ENCODE measurements at places on chromosomes 5 and 9.

DNA sequence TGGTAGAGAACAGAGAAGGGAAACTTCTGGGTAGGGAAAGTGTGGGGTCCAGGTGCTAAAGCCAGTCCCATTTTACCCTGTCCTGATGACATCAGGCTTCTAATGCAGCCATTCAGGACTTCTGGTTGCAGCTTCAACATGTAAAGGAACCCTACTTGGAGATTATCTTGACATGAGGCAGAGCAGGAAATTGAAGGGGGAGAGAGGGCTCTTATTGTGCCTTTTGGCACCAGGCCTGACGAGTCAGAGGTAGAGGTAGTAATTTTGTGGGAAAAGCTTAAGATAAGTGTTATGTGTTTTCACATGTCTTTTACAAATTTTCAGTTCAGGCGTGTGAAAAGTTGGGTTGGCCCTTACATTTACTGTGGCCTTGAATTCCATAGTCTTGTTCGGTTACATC lies 102.4 kb upstream of the APC start:
- no peak for DNase-seq

GRCh38 chr5:55538661-55539060 lies 3.9 kb upstream of the PLPP1 start:
- DNase-seq, result no peak

DNA sequence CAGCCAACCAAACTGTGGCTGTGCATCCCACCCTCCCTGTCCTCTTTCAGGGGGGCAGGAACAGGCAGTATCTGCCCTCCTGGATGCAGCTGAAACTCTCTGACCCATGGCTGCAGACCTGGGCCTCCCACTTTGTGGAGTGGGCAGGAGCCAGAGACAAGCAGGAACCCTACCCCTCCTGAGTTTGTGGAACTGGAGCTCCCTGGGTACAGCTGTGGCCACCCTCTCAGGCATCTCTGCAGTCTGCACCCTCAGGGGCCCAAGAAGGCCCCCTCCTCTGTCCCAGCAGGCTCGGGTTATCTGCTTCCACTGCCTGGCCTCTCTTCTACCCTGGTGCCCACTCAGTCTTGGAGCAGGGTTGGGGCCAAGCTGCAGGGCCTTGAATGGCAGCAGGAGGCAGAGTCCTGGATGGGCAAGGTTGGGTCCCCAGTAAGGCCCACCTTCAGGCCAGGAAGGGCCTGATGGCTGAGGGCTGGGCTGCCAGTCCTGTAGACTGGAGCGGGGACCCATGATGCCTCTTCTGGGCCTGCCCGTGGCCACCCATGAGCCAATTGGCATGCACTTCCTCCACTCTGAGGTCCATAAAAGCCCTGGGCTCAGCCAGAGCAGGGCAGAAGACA lies 619.9 kb downstream of the KIF4B start:
- no peak for DNase-seq

DNA sequence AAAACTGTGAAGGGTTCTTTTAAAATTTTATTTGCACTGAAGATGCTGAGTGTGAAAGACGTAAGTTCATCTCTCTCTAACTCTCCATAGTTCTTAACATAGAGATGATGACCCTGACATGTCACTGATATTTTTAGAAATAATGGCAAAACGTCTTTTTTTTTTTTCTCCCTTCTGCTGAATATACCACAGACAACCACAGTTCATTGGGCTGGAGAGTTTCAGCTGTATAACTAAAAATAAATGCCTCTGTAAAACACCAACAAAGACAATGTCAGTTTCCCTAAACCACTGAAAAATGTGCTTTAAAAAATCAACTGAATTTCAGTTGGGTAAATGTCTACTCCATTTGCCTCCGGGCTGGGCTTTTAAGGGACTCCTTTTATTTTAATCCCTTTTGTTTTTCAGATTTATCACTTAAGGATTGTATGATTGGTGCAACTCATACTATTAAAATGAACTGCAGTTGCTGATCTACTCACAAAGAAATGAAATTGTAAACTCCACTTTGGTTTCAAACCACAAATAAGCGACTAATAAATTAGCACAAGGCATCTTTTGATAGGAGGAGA lies 830.9 kb upstream of the WWC1 start:
- no peak for DNase-seq

DNA sequence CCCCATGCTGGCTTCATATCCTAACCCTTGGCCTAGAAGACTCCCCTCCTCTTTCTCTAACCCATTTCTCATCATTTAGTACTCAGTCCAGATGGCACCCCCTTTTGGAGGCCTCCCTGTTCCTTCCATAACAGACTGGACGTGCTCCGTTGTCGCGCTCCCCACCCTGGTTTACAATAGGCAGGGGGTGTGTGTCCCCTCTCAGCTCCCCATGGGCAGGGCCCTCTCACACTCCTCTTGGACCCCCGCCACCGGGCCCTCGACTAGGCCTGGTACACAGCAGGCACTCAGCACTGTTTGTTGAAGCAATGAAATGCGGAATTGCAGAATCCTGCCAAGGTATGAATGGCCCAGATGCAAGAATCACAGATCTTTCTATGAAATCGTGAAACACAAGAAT lies 227.4 kb downstream of the FSTL4 start:
- no peak for DNase-seq

DNA sequence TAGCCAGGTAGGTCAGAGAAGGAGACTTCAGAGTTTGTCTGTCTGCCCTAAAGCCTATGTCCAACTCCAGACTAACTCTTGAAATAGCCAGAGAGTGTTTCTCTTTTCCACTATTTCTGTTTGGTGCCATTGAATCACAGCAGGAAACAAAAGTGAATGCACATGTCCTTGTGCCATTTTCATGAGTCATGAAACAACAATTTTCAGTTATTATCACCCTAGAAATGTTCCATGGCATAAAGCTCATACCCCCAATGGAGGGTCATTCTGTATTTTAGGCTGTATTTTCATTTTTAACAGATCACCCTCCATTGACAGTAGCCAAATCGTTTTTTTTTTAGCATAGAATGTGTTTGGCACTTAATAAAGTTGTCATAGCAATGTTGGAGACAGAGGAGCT lies 124.7 kb downstream of the PAPPA start:
- DNase-seq, result no peak

All from stimulated activated CD4-positive, alpha-beta T cell treated with anti-CD3 and anti-CD28 coated beads, TNF-alpha, amount 100 ng/mL, for 48 hours (primary cell).